ENCODE measurements at places on chromosomes 11 and 22.
A peak's percentile ranks its signal among the peaks of the same experiment; 100 is the strongest.

GRCh38 chr11:124402326-124402922, 3.6 kb upstream of the OR8B3 start:
- DNase-seq = no peak

GRCh38 chr11:44010789-44011251, 37.0 kb upstream of the ACCSL start:
- DNase-seq = no peak

DNA sequence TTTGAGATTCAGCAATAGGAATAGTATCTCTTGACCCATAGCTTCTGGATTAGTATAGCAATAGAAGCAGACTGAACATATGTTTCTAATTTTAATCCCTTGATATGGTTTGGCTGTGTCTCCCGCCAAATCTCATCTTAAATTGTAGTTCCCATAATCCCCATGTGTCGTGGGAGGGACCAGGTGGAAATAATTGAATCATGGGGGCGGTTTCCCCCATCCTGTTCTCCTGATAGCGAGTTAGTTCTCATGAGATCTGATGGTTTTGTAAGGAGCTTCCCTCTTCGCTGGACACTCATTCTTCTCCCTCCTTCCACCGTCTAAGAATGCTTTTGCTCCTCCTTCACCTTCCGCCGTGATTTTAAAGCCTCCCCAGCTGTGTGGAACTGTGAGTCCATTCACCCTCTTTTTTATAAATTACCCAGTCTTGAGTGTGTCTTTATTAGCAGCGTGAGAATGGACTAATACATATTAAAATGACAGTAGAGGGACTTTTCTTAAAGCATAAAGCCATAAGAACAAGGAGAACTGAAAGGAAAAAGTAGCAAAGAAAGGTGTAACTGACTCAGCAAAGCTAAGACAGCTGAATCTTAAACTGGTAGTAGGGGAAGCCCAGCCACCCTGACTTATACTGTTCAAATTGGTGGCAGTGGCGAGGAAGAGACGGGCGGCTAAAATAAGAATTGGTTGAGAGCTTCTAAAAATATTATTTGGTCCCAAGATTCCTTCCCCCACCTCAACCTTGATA, 20.3 kb upstream of the SLN start:
- DNase-seq = peak; percentile 21

GRCh38 chr11:117832511-117832910, 8.0 kb upstream of the FXYD2 start:
- DNase-seq = no peak

DNA sequence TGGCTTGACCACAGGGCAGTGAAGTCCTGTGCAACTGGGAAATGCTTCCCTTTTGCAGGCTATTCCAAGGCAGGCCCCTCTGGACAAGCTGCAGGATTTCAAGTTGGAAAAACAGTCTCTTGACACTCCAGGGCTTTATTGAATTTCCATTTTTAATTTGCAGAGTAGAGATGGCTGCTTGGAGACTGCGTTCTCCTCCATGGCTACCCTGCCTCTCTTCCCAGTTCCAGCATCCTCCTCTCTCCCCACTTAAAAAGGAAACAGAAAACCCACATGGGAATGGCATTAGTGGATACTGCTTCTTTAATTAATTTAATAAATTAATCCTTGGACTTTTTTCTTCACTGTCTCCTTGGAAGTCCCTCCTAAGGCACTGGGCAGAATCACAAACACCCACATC, 115.6 kb downstream of the DSCAML1 start:
- no peak for DNase-seq

- no peak for DNase-seq
Observed at GRCh38 chr11:93221539-93221938, 23.7 kb upstream of the SLC36A4 start.

GRCh38 chr11:45660729-45661438, 4.5 kb downstream of the CHST1 start:
- no peak for DNase-seq

GRCh38 chr11:78469896-78470295, 52.3 kb upstream of the GAB2 start:
- DNase-seq = no peak

DNA sequence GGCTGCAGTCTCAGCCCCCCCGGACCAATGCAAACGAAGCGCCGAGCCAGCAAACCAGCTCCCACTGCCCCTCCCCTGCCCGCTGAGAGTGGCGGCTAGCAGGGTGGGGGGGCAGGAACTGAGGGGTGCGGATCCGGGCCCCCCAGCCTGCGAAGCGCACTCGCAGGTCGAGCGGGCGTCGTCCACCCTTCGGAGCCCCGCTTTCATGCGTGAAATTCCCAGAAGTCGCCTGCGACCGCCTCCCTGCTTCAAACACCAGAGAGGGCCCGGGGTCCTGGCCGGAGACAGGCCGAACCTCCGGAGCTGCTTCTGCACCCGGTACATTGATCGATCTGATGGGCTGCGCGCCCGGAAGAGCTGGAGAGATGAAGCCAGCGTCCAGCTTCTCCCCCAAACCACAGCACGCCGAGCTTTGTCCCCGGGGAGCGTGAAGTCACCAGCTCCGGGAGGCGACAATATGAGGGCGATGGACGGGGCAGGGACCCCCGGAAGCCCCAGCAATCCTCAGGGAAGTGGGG, 646 bp upstream of the PATZ1 start:
- no peak for DNase-seq

DNA sequence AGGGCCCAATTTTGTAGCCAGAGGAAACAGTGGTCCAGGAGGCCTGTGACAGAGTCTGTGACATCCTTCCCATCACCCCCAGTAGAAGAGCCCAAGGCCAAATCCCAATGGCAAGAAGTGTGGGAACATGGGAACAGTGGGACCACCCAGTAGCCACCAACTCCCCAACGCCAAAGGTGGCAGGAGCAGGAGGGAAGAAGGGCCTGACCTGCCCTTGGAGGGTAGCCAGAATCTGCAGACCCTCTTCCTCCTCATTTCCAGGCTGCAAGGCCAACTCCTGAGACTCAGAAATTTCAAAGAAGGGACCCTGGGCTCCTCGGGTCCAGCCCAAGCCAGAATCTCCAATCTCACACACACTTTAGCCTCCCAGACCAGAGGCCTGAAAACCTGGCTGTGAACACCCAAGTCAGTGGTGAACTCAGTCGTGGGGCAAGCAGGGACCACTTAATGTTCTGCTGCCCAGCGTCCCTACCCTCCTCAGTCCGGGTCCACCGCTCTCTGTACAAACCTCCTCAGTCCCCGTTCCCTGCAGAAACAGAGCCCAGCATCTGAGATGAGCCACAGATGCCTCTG, 6.2 kb downstream of the RAB3IL1 start:
- DNase-seq = no peak

GRCh38 chr11:118604566-118604965, 2.8 kb upstream of the PHLDB1 start:
- DNase-seq = no peak

- DNase-seq = no peak
Observed at GRCh38 chr22:25696763-25697162, 45.2 kb upstream of the MYO18B start.

DNA sequence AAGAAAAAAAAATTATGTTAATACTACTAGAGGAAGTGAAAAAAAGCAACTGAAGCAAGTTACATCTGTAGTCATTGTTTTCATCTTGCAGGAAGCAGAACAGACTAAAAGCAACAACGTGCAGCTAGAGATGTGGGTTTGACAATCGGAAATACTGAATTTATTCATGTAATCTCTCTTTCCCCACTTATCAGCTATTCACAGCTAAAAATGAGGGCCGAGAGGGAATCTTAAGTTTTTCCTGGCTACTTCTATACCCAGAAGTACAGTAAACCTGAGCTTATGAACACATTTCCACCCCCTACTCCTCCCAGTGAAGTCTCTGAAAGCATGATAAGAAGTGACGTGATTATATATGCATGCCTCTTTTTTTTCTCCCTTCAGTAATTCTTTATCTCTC, 116.5 kb downstream of the SPON1 start:
- DNase-seq = no peak

- DNase-seq = no peak
Observed at GRCh38 chr11:122863704-122864326, 18.7 kb upstream of the JHY start.
